ENCODE measurements at places on chromosomes 16 and 17.

GRCh38 chr17:63826468-63827001 lies 696 bp upstream of the PSMC5 start:
- DNase-seq = no peak

DNA sequence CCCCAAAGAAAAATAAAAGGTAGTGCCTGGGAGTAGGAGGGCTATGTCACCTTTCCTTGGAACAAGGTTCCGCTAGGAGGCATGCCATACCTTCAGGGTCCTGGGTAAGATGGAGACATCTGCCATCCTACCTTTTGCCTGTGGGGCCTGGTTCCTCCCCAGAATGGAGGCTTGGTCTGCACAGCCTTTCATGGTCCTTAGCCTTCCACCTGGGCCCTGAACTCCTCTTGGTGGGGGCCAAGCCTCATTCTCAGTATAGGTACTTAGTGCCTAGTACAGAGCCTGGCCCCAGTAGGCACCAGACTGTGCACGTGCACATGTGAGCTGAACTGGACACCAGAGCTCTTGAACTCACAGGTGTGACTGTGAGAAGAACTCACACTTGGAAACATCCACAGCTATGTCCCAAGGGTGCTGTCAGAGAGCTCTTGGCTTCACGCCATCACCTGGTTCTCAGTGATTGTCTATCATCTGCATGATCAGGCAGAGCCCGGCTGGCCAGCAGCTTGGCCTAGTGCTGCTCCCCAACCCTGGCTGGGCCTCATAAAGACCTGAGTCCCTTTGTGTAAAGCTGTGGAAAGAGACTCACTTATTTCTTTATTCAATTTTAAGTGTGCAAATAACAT lies 143.2 kb downstream of the SOCS1 start:
- no peak for DNase-seq

GRCh38 chr16:4184038-4184702 lies 57.7 kb downstream of the SRL start:
- DNase-seq = no peak

- no peak for DNase-seq
These were observed 17.6 kb downstream of the CDK5R1 start for GRCh38 chr17:32504166-32504990.

GRCh38 chr17:81511804-81512561 lies 616 bp downstream of the ACTG1 start:
- no peak for DNase-seq

- DNase-seq = no peak
These were observed 19.5 kb downstream of the MARVELD3 start for GRCh38 chr16:71645450-71645849.

DNA sequence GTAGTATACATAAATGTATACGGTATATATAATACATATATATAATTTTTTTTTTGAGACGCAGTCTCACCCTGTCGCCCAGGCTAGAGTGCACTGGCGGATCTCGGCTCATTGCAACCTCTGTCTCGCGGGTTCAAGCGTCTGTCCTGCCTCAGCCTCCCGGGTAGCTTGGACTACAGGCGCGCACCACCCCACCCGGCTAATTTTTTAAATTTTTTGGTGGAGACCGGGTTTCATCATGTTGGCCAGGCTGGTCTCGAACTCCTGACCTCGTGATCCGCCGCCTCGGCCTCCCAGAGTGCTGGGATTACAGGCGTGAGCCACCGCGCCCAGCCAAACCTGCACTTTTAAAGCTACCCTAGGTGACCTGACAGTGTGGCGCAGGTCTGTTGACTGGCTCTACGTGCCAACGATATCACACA lies 745 bp downstream of the PAM16 start:
- DNase-seq = no peak

- DNase-seq = no peak
These were observed 9.7 kb downstream of the RHBDF2 start for GRCh38 chr17:76491271-76492122.

GRCh38 chr16:23803591-23804123 lies 32.1 kb upstream of the PRKCB start:
- DNase-seq = no peak

- DNase-seq = no peak
These were observed at the start of gene MYL11 for GRCh38 chr16:30374538-30374937. Gene MYL11 (plus strand): TSS chr16:30374802. CDS start chr16:30374858, 56 bp downstream.

DNA sequence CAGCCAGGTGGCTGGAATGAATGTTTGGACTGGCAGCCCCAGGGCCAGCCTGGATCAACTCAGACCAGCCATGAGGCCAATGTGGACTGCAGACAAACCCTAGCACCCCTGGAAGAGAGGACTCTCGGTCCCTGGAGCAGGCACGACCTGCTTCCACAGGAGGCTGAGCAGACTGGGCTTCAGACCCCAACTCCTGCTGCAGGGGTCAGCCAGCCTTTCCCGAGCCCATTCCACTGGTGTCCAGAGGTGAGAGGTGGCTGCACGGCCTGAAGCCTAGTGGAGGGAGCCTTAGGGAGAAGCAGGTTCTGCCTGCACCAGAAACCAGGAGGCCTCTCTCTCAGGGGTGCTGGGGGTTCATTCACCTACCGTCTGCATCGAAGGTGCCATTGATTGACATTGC lies 97.1 kb downstream of the CPPED1 start:
- no peak for DNase-seq

DNA sequence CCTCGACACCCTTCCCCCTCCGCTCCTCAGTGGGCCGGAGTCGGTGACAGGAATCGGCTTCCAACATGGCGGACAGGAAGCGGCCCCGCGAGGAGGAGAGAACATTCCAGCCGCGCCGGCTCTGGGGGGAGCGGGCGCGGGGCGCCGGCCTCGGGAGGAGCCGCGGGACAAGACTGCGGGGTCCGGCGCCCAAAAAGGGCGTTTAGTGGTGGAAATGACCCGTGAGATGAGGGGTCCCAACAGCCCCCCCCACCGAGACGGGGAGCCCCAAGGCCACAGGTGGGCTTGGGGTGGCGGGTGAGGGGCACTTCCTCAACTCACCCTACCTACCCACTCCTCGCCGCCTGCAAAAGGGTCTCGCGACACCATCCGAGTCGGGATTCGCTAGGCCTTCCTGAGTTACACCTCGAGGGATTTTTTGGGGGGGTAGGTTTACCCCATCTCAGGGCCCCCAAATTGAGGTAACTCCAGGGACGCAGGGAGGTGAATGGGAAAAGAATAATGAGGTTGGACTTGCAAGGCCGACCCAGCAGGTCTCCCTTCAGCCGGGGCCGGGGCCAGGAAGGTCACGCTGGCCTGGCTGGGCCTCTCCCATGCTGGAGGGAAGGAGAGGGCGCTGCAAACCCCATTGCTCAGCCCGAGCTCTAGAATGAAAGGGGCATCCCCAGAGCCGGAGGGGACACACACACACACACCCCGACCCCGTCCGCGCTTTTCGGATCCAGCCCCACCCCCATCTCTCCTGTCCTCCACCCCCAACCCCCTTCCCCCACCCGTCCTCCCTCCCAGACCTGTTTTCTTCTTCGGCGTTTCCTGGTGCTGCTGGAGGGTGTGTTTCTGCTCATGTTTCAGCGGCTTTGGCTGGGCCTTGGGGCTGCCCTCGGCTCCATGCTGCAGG lies 707 bp downstream of the NUFIP2 start:
- DNase-seq = peak; percentile 46

DNA sequence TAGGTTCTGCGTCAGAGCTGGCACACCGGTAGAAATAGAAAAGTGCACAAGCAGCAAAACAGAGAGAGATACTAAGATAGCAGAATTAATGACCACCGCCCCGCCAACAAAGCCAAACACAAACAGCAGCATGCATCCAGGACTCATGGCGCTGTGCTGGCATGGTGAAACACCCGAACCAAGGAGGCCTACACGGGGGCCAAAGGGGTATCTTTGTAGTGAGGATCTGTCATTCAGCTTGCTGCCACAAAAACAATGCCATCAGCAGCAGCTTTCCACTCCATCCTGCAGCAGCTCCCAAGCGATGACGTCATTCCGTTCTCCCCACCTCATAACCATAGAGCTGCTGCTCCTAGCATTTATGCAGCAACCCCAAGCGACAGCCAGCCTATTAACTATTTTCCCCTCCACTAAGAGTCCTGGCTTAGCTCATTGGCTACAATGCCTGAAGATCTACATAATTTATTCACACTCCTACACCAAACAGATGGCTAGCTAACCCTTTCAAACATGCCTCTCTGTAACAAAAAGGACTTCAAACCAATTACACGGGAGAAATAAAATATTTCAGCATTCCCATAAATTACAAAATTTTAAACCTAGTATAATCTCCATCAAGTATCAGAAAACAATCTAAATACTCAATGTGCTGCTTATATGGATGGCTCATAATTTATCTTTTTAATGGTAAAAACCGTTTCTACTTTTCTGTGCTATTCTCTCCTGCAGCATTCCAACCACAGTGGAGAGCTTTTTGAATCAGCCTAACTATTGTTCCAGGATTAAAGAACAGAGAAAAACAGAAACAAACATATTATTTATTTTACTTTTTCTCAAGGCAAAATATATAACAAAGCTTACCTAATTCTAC lies 73.9 kb downstream of the SPAG9 start:
- no peak for DNase-seq

GRCh38 chr16:17827313-17827712 lies 356.6 kb upstream of the XYLT1 start:
- no peak for DNase-seq

- no peak for DNase-seq
These were observed 91.8 kb downstream of the RGS9 start for GRCh38 chr17:65228734-65229620.

DNA sequence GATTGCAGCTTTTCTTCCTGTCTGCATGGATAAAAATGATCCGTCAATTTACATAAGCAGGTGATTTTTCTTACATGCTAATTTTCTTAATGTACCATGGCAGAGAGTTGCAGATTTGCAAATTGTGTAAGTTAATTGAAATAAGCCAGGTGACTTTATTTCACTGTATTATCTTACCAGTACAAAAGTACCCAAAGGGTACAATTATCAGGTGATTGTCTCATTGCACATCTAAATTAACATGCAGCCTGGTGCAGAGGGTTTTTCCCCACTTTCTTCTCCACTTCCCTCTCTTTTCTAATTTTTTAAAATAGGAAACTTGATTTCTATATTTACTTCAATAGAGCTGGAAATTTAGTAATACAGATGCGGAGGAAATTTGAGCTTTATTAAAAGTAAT lies 11.2 kb downstream of the NLK start:
- DNase-seq = no peak

DNA sequence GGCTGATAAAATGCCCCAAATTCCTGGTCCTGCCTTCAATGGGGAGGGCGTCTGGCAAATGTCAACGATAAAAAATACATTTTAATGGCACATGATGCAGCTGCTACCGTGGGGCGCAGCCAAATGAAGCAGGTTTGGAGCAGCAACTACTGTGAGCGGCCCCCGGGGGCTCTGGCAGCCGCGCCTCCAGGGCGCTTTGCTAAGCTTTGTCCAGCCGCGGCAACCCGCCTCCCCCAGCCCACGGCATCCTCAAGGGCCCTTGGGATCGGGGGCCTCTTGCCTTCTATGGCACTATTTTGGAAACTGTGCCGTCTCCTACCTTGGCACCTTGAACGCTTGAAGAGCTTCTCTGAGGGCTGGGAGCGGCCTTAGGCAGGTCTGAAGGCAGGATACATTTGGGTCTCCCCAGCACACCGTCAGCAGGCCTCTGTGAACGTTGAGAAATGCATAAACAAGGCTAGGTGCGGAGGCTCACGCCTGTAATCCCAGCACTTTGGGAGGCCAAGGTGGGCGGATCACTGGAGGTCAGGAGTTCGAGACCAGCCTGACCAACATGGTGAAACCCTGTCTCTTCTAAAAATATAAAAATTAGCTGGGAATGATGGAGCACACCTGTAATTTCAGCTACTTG lies 25.1 kb downstream of the TBX4 start:
- DNase-seq = no peak

DNA sequence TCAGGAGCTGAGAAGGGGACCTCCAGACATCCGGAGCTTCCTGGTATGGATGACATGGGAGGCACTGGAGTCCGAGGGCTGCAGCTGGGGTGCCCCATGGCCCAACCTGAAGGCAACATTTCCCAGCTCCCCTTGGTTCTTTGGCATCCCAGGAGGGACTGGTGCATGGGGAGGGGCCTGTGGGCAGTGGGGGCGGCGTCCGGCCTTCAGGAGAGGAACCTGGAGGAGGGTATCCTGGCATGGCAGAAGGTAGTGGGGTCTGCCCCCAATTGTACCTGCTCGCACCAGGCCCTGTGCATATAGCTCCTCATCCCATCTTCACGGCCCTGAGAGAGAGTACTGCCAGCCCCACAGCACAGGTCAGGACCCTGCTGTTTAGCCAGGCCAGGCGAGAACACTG lies 11.9 kb downstream of the NPTX1 start:
- no peak for DNase-seq

- DNase-seq = no peak
These were observed 17.9 kb upstream of the HEATR3 start for GRCh38 chr16:50047864-50048263.

DNA sequence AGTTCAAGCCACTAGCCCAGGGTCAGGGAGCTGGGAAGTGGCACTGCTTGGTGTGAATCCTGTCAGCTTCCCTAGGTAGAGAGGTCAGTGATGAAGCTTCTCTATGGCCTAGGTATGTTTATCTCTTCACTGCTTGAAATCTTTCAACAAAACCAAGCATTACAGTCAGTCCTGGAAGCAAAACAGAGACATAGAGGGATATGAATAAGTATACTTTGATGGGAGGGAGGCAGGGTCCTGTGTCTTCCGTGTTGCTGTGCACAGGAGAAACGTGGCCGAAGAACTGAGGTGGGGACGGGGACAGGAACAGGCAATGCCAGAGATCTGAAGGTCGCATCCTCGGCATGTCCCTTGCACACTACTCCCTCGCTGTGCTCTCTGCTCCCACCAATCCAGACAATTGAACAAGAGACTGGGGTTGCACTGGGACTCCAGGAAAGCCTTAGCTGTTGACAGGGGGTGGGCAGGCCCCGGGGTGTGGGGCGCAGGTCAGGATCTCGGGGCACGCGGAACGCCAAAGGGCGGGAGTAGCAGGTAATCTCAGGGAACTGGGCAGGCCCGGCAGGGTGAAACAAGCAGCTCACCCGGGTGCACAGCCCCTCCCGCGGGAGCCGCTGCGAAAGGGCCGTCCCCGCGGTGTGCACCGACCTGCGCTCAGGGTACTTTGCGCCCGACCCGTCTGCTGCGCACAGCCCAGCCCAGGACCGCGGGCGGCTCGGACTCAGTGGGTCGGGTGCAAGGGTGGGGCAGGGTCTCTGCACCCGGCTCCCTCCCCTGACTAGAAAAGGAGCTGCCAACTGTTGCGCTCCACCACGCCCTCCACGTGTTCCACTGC lies at the start of gene MT1H:
MT1H (plus strand) TSS at position 810 of the 835 bp plus-strand sequence. CDS start 71 bp downstream, outside the sequence.
- no peak for DNase-seq

DNA sequence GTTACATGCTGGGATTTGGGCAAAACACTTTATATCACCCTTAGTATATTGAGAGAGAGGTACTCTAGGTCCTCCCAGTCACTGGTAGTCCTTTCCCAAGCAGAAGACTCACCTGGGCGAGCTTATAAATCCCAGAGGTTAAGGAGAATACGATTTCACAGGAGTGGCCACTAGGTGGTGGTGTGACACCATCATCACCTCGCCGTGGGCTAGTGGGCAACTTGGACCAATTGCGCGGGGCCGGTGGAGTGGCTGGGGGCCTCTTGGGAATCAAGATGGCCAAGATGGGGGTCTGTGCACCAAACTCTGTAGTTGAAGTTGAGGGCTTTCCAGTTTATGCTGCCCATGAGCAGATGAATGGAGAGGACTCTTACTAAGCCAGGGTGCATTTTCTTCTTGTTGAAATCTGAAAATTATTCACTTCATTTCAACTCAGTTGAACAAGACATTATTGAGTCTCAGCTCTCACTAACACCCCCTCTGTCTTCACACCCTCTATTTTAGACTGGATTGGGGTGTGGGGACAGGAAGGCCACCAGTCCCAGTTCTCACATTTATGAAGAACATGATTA lies 38.2 kb upstream of the PIRT start:
- DNase-seq = peak; percentile 2
